Urinary bladder (tissue), 4 donors: ENCODE measurements at places on chromosomes 12 and 14. TPM values are rescaled to one million over a fixed set of nuclear protein-coding genes. Genes with fewer than 3 reads are reported as not detected.

GRCh38 chr12:109064143-109064542, 11.8 kb downstream of the USP30 start:
- DNase-seq, result no peak

The KRT77 gene
- not detected for total RNA-seq

The NKX2-8 gene
- total RNA-seq, result not detected

GRCh38 chr12:68761901-68762630, 16.1 kb downstream of the SLC35E3 start:
- DNase-seq, result no peak

The CLEC4D gene
- total RNA-seq, result 0.32 TPM

The SLC22A17 gene
- 30.5 TPM for total RNA-seq

DNA sequence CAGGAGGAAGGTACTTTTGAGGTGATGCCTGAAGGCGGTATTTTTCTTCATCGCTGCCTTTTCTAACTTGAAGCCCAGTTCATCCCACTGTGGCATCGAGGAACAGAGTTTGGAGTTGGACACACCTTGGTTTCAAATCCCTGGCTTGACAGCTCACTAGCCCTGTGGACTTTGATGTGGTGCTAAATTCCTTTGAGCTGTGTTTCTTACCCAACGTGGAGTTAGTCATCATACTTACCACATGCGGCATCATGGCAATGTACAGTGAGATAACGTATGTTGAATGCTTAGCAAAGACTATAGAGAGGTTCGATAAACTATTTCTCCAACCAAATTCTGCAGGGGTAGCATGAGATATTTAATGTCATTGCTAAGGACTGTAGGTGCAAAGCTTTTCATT, 3.4 kb downstream of the PLEKHG3 start:
- no peak for DNase-seq

DNA sequence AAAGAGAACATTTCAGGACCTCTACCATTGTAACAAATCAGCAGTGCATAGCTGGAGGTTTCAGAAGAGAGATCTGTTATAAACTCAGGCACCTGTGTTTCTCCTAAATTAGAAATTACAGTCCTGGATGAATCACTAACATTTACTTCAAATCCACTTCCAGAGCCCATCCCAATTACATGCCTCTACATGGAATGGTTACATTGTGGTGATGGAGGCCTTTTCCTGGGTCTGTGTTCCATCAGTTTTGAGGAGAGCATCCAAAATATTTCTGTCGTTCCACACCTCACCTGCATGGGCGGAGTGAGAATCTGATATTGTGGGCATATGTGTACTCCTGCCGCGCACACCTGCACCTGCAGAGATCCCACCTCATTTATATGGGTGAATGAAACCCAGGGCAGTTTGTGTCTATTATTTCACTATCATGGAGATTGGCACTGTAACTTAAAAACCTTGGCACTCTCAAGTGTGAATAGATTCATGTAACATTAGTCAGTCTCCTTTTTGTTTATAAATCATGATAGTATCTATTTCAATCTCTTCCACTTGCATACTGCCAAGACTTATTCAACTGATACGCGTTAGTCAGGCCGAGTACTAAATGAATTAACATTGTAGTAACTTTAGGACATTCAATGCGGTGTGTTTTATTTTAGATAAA, 215.1 kb upstream of the FAR2 start:
- no peak for DNase-seq

The PIANP gene
- total RNA-seq, result 1.1 TPM

DNA sequence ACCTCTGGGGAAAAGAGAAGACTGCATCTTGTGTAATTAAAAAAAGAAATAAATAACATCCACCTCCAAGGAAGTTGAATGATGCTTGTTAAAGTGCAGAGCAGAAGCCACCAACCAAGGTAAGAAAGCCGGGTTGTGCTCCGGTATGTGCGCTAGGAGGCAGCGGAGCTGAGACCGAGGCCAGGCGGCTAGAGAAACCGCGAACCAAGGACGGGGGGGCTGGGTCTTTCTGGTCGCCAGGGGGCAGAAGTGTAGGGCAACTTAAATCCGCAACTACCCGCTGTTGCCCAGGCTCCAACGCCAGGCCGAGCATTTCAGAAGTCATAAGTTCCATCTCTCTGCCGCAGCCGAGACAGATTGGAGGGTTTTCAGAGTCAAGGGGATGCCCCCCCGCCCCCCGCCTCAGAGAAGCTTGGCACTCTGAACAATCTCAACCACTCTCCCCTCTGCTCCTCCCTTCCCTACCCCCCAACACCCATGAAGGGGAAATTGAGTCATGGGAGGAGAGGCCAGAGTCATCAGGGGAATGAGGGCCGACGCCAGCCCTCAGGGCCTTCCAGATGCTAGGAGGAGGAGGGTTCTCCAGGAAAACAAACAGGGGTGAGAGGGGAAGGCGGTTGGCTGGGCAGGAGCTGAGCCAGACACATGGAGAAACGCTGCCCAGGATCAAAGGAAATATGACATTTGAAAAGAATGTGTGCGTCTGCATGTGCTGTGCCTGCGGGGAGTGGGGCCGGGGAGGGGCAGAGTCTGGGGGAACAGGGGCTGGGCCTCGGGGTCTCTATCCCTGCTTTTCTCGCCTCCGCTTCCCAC, 2.2 kb upstream of the NFATC4 start:
- DNase-seq, result peak; percentile 81

GRCh38 chr12:73266206-73266605, 994.0 kb downstream of the TRHDE start:
- no peak for DNase-seq

DNA sequence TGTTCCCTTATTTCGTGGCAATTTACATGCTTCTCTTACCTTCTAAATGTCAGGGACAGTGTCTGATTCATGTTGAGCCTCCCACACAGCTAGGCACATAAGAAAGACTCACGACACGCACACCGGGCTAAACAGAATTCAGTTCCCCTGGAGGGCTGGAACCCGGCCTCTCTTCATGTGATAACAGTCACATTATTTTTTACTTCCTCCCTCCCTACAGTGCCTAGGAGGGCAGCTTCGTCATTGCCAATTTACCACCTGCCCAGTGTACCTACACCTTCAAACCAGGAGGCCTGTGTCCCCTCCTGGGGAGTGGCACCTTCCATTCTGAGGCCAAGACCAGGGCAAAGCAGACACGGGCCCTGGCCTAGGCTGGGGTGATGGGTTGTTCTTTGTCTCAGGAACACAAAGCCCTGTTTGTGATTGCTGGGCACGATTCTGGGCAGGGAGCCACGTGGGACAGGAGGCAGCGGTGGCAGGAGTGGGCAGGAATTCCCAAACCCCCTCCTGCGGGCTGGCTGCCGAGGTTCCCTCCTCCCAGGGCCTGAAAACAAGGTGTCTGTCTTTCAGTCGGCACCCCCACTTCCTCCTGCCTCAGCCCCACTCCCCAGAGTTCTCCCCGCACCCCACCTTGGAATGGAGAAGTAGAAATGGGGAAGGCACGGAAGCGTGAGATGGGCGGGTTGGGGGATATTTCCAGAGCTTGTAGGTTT, 6.8 kb upstream of the RASAL1 start:
- no peak for DNase-seq

GRCh38 chr12:129772501-129773493, 131.0 kb downstream of the TMEM132D start:
- DNase-seq, result no peak

The RHOJ gene
- total RNA-seq, result 36.9 TPM

The FIGNL2 gene
- 0.53 TPM for total RNA-seq

The MARCHF9 gene
- 4.0 TPM for total RNA-seq

The KLRC2 gene
- 0.37 TPM for total RNA-seq

The ZCRB1 gene
- 27.7 TPM for total RNA-seq

The IL22 gene
- not detected for total RNA-seq

DNA sequence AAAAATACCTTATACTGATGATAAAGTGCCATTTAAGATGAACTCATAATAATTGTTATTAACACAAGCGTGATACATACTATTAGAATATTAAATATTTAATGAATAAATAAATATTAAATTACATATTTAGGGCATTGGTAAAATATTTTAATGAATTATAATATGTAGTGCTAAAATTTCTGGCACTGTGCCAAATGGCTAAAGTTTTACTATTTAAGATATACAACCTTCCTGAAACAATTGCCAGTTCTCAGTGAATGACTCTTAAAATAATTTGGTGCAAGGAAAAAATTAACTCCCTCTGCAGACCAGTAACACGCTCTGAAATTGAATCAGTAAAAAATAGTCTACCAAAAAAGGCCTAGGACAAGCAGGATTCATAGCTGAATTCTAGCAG, 428.9 kb upstream of the ATXN7L3B start:
- DNase-seq, result no peak

The RPS6KL1 gene
- 2.4 TPM for total RNA-seq

The TDRD9 gene
- 0.95 TPM for total RNA-seq

- DNase-seq, result no peak
Observed at GRCh38 chr12:114904254-114905003, 220.5 kb upstream of the TBX3 start.

The SOX5 gene
- total RNA-seq, result 61.4 TPM

- DNase-seq, result peak; percentile 10
Observed at GRCh38 chr12:43579206-43579605, 27.2 kb upstream of the ADAMTS20 start.

GRCh38 chr12:132414634-132415326, 75.2 kb upstream of the FBRSL1 start:
- no peak for DNase-seq

The ANAPC5 gene
- 222 TPM for total RNA-seq

DNA sequence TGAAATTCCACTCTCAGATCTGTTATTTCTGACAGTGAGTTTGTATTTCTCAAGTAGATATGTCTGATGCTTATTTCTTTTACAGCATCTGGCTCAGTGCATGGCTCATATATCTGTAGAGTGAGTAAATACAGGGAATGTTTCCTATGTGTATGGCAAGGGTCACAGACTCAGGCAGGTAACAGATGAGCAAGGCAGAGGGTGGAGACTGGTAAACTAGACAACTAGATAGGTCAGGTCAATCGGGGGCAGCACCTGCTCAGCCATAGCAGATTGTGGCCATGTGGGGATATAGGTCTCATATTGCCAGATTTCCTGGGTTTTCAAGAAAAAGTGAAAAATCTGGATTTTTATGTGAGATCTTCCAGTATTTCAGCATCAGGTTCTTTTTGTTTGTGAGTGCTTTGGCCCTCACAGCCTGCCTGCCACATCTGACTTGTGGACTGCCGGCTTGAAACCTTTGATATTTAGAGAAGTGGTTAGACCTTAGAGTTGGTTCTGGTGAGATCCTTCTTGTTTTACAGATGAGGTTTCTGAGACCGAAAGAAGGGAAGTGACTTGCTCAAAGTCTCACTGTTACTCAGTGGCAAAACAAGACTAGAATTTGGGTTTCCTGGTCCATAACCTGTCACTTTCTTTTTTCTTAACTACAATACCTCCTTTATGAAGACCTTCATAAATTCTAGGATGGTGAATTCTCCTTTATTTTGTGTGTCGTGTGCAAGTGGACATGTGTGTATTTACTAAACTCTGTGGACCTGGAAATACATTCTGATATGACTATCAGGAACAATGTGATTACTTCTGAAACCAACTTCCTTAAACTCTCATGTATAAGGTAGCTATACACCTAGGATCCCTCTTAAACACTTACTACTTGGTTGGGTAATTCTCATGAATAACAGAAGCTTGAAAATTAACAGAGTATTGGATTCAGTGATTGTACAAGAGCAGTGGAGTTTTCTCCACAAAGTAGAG, 34.4 kb downstream of the PROX2 start:
- no peak for DNase-seq

GRCh38 chr12:5258498-5258897, 173.4 kb upstream of the NTF3 start:
- DNase-seq, result no peak

GRCh38 chr14:97179573-97179972, 382.4 kb downstream of the VRK1 start:
- no peak for DNase-seq

GRCh38 chr12:49170924-49171323, 18.0 kb downstream of the TUBA1A start:
- DNase-seq, result no peak

The JPH4 gene
- total RNA-seq, result 2.7 TPM

- no peak for DNase-seq
Observed at GRCh38 chr14:68238551-68238950, 419.0 kb downstream of the RAD51B start.

GRCh38 chr12:18640321-18640955, 97.4 kb downstream of the PLCZ1 start:
- peak; percentile 43 for DNase-seq

- DNase-seq, result no peak
Observed at GRCh38 chr12:68641138-68641537, 30.4 kb downstream of the RAP1B start.
